ENCODE measurements at places on chromosomes 12 and 14. TPM values are rescaled to one million over a fixed set of nuclear protein-coding genes. Genes with fewer than 3 reads are reported as not detected.

The GOLGA5 gene
- 21.9 TPM for total RNA-seq

The CCT2 gene
- 440 TPM for total RNA-seq

The RFX4 gene
- not detected for total RNA-seq

The SNRNP35 gene
- 8.4 TPM for total RNA-seq

The FAM181A gene
- total RNA-seq, result not detected

Measured in H4 (cell line).